ENCODE measurements at places on chromosomes 1 and 21. TPM values are rescaled to one million over a fixed set of nuclear protein-coding genes. Genes with fewer than 3 reads are reported as not detected.

Gene NBPF6
- not detected for total RNA-seq

Gene TRIM67
- not detected for total RNA-seq

Gene AMY1A
- not detected for total RNA-seq

Gene MATN1
- total RNA-seq, result not detected

Gene KRTAP19-3
- not detected for total RNA-seq

Gene CFAP107
- total RNA-seq, result not detected

Gene HSPA6
- total RNA-seq, result 0.75 TPM

Gene HPCAL4
- total RNA-seq, result not detected

Gene CHIT1
- total RNA-seq, result not detected

Gene KNCN
- total RNA-seq, result not detected

Gene NR5A2
- 35.0 TPM for total RNA-seq

Gene RHD
- not detected for total RNA-seq

Gene C1orf53
- total RNA-seq, result 2.6 TPM

Gene MMEL1
- total RNA-seq, result 1.3 TPM

Gene S100A12
- total RNA-seq, result not detected

Gene RO60
- total RNA-seq, result 108 TPM

Gene SERTAD4
- 1.4 TPM for total RNA-seq

Gene NOTCH2NLA
- total RNA-seq, result 30.3 TPM

Gene CELA3B
- not detected for total RNA-seq

Gene PRRX1
- 3.6 TPM for total RNA-seq

Gene CTTNBP2NL
- 19.4 TPM for total RNA-seq

Gene CLEC20A
- total RNA-seq, result not detected

Gene TMEM240
- 3.1 TPM for total RNA-seq

Gene PDZK1IP1
- not detected for total RNA-seq

Gene FGR
- under 0.01 TPM for total RNA-seq

Gene OR2T35
- not detected for total RNA-seq

Gene OR2T34
- total RNA-seq, result not detected

Gene OR2T11
- total RNA-seq, result not detected

Gene EPHA2
- 110 TPM for total RNA-seq

Gene AMPD1
- not detected for total RNA-seq

Gene SETDB1
- total RNA-seq, result 35.1 TPM

Gene C4BPA
- not detected for total RNA-seq

Gene SPOCD1
- 33.4 TPM for total RNA-seq
